Natural killer cell treated with Interleukin-12 subunit alpha and Interleukin-12 subunit beta and Interleukin-15 and Interleukin-18, amount 100 ng/mL, for 72 hours (primary cell): ENCODE measurements at places on chromosomes 13 and 19. TPM values are rescaled to one million over a fixed set of nuclear protein-coding genes. Genes with fewer than 3 reads are reported as not detected.

Gene ZNF729
- total RNA-seq: not detected

GRCh38 chr19:12794971-12795381 lies 3.7 kb downstream of the JUNB start:
- peaks cover 29% of the 10 kb centered on the region for H3K4me1 ChIP-seq
- H3K36me3 ChIP-seq: no peaks in the 10 kb centered on the region
- no peak for DNase-seq
- H3K27ac ChIP-seq: peak overlapping the region; percentile 90

- H3K27ac ChIP-seq: no peak overlapping the region
- no peak for DNase-seq
- H3K4me3 ChIP-seq: no peak overlapping the region
- no peaks in the 10 kb centered on the region for H3K36me3 ChIP-seq
- H3K4me1 ChIP-seq: no peaks in the 10 kb centered on the region
- H3K27me3 ChIP-seq: peaks cover 12% of the 10 kb centered on the region
Measured at GRCh38 chr13:26749285-26749684, 11.3 kb downstream of the GPR12 start.

- H3K27ac ChIP-seq: no peak overlapping the region
- no peaks in the 10 kb centered on the region for H3K4me1 ChIP-seq
- no peak overlapping the region for H3K4me3 ChIP-seq
- DNase-seq: no peak
- H3K27me3 ChIP-seq: no peaks in the 10 kb centered on the region
- no peaks in the 10 kb centered on the region for H3K36me3 ChIP-seq
Measured at GRCh38 chr13:73496711-73497110, 437.9 kb downstream of the KLF5 start.

- H3K27ac ChIP-seq: no peak overlapping the region
- peaks cover 49% of the 10 kb centered on the region for H3K4me1 ChIP-seq
- no peak for DNase-seq
- no peak overlapping the region for H3K4me3 ChIP-seq
Measured at GRCh38 chr13:51557875-51558612, 26.2 kb upstream of the WDFY2 start.

DNA sequence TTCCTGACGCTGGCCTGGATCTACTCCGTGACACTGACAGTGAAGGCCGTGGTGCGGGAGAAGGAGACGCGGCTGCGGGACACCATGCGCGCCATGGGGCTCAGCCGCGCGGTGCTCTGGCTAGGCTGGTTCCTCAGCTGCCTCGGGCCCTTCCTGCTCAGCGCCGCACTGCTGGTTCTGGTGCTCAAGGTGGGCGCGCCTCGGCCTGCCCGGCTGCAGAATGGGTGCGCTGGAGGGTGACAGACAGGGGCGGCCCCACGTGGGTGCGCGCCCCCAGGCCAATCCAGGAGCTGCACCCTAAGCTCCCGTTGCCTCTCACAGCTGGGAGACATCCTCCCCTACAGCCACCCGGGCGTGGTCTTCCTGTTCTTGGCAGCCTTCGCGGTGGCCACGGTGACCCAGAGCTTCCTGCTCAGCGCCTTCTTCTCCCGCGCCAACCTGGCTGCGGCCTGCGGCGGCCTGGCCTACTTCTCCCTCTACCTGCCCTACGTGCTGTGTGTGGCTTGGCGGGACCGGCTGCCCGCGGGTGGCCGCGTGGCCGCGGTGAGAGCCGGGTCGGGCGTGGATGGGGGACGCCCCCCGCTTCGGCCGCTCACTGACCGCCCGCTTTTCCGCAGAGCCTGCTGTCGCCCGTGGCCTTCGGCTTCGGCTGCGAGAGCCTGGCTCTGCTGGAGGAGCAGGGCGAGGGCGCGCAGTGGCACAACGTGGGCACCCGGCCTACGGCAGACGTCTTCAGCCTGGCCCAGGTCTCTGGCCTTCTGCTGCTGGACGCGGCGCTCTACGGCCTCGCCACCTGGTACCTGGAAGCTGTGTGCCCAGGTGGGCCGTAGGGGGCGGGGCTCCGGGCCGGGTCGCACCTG lies 7.2 kb downstream of the ABCA7 start:
- no peak overlapping the region for H3K27ac ChIP-seq
- no peaks in the 10 kb centered on the region for H3K27me3 ChIP-seq
- DNase-seq: no peak
